ENCODE measurements at places on chromosomes 1 and 21.
A peak's percentile ranks its signal among the peaks of the same experiment; 100 is the strongest.

GRCh38 chr1:99218572-99218971 is 45.7 kb upstream of the PLPPR4 start:
- no peak for DNase-seq

DNA sequence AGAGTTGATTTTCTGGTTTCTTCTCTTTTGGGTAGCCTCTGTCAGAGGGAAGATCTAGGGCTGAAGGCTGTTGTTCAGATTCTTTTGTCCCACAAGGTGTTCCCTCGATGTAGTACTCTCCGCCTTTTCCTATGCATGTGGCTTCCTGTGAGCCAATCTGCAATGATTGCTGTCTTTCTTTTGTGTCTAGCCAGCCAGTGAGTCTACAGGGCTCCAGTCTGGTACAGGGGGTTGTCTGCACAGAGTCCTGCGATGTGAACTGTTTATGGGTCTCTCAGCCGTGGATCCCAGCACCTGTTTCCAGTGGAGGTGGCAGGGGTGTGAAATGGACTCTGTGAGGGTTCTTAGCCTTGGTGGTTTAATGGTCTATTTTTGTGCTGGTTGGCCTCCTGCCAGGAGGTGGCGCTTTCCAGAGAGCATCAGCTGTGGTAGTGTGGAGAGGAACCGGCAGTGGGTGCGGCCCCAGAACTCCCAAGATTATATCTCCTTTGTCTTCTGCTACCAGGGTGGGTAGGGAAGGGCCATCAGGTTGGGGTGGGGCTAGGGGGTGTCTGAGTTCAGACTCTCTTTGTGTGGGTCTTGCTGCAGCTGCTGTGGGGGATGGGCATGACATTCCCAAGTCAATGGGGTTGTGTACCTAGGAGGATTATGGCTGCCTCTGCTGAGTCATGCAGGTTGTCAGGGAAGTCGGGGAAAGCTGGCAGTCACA is 81.3 kb upstream of the C21orf91 start:
- DNase-seq, result no peak

- no peak for DNase-seq
These were observed 116.4 kb downstream of the CNIH3 start for GRCh38 chr1:224732377-224733026.

- DNase-seq, result no peak
These were observed 62.7 kb upstream of the LAPTM5 start for GRCh38 chr1:30820299-30820698.

DNA sequence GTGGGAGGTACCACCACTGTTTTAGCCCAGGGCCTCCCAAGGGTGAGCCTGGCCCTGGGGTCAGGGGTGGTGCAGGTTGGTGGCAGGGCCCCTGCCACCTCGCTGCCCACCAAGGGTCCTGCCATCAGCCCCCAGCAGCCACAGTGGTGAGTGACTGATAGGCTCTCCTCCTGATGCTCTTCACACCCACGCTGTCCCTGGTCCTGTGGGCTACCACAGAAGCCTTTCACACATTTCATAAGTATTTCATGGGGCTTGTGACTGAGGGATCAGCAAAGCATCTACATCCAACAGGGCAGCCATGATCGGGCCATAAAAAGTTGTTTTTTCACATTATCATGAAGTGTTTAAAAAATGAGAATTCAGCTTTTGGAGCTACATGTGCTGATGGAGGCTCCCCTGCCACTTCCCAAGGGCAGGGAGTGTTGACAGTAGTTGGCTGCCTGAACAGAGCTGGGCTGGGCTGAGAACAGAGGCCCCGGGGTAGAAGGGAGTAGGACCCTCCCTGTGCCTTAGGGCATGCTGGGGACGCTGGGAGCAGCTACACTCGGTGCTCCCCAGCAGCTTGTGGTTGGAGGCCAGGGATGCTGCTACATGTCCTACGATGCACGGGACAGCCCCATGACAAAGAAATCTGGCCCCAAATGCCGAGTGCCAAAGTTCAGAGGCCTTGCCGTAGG is 73.1 kb upstream of the TMEM51 start:
- no peak for DNase-seq

- DNase-seq, result no peak
These were observed 121.1 kb upstream of the DUSP10 start for GRCh38 chr1:221862971-221863370.

GRCh38 chr1:151372058-151372934 is at the start of gene SELENBP1:
SELENBP1 (minus strand) TSS chr1:151372705; CDS start chr1:151372641, 64 bp downstream.
- peak; percentile 55 for DNase-seq

DNA sequence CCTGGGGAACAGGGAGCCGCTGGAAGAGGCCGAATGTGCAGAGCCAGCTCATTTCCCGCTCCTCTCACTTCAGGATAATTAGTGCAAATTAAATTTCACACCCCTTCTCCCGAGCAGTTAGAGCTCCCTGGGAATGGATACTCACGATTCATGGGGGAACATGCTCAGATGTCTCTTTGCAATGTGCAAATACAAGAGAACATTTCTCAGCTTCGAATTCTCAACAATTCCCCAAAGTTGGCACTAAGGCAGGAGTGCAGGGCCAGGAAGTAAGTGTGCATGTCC is 54.9 kb downstream of the CAMK2N1 start:
- no peak for DNase-seq

DNA sequence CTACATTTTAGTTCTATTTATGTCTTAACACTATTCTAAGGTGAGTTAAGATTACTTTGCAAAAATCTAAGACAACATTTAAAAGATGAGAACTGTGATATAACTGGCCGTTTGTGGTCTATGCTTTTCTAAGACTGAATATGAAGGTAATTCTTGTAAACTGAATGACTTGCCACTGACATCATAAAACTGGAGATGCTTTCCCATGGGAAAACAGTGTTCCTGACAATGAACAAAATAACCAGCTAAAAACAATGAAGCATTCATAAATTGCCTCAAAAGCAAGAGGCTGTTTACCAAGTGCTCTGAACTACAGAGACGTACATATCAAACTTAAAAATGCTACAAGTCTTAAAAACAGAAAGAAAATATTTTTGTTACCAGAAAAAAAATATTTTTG is 54.7 kb downstream of the APP start:
- DNase-seq, result no peak

GRCh38 chr1:1354271-1355247 is 3.8 kb downstream of the MXRA8 start:
- DNase-seq, result no peak

GRCh38 chr1:2210084-2210653 is 15.6 kb upstream of the FAAP20 start:
- DNase-seq, result no peak

GRCh38 chr1:167565922-167566321 is 12.4 kb upstream of the CREG1 start:
- DNase-seq, result no peak

Data from NCI-H187 treated with DMSO at 0.1 percent for 48 hours (cell line).